Activated CD4-positive, alpha-beta T cell treated with anti-CD3 and anti-CD28 coated beads, Interleukin-2, amount 50 U/mL, for 16 hours (primary cell): ENCODE measurements at places on chromosomes 5 and 9.

- no peak for DNase-seq
Observed at GRCh38 chr5:61289241-61289640, 42.8 kb upstream of the ZSWIM6 start.

- no peak for DNase-seq
Observed at GRCh38 chr9:128551657-128552152, 682 bp upstream of the SPTAN1 start.

GRCh38 chr5:2276101-2276500 lies 393.4 kb upstream of the IRX4 start:
- DNase-seq, result no peak

DNA sequence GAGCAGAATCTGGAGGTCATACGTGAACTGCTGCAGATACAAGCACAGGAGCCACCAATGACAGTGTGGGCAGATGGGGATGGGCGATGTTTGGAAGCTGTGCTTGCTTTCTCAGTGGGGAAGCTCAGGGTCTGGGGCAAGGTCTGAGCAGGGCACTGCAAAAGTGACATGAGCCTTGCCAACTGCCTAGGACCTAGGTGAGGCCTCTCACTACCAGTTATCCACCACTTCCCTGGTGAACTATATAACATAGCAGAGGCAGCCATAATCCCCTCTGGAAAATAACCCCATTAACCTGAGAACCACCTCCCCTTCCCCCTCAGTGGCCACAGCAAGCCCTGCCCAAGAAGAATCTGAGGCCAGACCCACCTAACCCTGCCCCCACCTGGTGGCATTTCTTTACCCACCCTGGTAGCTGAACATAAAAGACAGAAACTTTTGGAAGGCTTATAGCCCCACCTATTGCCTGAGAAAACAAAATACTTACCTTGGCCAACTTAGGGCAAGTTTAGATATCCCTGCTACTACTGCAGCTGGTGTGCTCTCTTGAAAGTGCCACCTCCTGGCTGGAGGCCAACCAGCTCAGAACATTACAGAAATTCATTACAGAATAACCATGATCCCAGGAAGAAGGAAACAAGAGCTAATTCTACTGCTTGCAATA lies 18.8 kb upstream of the SPEF2 start:
- DNase-seq, result no peak

DNA sequence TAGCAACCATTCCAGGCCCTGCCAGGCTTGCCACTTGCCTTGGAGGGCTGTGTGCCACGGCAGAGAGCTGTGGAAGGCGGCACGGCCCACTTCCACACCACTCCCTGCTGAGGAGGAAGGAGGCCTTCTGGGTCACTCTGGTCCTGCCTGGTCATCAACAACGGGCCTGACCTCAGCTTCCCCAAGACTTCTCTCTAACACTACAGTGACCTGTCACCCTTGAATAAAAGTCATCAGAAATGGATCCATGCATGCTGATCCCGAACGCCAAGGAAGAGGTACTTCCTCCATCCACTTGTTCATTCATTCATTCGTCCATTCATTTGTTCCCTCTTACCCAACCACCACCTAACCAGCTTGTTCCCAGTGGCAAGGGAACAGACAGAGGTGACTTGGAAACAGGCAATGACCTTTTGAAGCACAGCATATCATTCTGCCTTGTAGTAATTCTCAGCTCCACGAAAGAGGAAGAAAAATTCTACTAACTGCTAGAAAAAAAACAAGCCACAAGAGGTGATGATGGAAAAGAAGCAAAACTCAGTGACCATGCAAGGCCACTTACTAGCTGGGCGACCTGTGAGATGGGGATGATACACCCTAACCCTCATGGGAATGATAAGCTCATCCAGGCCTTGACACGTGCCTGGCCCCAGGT lies 58.6 kb downstream of the STK10 start:
- DNase-seq, result no peak

- no peak for DNase-seq
Observed at GRCh38 chr5:61744690-61745619, 412.9 kb downstream of the ZSWIM6 start.

DNA sequence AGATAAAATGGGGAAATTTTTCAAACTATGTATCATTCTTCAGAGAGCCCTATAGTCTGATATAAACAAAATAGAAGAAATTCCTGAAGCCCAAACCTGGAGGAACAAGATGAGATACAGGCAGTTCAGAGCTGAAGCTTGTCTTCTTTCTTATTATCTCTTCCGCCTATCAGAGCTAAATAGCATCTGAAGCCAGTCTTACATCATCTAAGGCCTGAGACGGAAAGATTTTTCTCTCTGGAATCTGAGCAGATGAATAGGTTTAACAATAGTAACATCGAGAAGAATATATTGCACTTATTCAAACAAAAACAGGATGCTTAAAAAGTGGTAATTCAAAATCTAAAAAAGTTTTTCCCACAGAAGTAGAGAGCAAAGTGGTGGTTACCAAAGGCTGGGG lies 59.8 kb downstream of the LPAR1 start:
- no peak for DNase-seq

DNA sequence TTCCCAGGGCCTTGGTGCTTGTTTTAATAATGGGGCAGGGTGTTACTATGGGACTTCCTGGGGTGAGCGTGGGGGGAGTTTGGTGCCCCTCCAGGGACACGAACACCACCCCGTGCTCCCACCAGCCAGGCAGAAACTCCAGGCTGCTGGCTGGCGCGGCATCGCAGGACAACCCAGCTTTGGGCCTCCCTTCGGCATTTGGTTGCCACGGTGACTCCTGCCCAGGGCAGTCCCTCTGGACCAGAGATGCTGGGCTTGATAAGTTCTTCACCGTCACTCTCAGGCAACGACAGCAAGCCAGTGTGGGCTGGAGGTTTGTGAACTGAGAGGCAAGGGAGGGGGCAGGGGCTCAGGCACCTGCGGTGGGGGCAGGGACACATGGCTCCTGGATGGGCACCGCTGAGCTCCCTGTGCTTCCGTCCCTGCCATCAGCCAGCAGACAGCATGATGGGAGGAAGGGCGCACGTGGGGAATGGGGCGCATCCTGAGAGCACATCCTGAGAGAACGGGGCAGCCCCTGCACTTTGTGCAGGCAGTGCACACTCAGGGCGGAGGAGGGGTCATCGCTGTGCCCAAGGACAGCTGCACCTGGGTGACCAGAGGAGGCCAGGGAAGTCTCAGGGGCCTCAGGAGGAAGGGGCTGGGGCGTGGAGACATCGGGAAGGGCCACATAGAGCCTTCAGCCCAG lies 116.4 kb downstream of the RXRA start:
- DNase-seq, result no peak

GRCh38 chr5:28156981-28157380 lies 1118.6 kb upstream of the CDH9 start:
- DNase-seq, result no peak
